Stimulated activated CD8-positive, alpha-beta memory T cell treated with anti-CD3 and anti-CD28 coated beads, Interleukin-4, amount 100 ng/mL, for 24 hours (primary cell): ENCODE measurements at places on chromosomes 3 and 15.

DNA sequence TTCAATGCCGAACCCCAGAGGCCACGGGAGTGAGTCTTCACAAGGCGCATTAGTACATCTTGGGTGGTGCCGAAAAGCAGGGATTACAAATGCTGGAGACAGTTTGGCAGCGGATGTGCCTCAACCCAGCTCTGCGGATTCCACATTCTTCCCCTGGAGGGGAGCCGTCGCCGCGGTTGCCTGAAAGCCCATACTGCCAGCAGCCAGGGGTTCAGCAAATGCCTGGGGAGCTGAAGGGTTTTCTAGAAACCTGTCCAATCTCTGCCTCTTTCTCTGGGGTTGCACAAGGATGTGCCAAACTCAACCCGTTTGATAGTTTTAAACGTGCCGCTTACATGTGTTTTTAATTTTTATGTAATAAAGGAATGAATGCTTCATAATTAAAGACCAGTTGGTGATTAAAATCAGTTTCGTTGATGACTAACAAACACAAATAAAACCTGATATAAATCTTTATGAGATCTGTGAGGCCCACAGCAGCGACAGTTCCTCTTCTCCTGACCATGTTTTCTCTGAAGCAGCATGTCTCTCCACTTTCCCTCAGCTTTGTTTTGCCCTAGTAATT lies 74.6 kb upstream of the LEKR1 start:
- DNase-seq: no peak

DNA sequence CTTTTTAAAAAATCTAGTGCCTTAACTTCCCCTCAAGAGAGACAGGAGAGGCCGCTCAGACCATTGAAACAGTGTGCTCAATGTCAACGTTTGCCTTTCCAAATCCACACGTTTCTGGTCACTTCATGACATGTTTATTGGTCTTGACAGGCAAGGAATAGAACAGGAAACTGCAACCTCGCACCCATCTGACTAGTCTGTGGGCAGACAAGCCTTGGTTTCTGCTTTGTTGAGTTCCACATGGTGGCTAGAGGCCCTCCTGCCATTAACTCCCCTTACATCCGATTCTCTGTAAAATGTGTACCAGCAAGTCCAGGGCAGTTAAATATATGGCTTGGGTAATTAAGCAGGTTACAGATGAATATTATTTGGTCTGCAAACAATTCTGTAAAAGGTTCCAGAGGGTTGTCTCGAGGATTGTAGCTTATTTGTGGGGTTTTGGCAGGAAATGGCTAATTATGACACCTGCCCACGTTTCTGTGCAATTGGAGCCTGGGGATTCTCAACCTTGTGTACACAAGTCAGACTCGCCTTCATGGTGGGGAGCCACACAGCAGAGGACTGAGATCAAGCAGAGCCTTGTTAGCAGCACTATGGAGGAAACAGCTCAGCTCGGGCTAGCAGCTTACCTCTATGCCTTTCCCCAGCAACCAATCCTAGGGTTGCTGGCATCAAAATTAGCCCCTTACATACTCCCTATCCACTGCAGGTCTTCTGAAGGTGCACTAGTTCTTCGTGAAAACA lies 317.5 kb upstream of the IGF1R start:
- DNase-seq: no peak

GRCh38 chr3:154143873-154144272 lies 22.7 kb downstream of the ARHGEF26 start:
- no peak for DNase-seq

GRCh38 chr3:136250903-136251460 lies 842 bp downstream of the PCCB start:
- no peak for DNase-seq

GRCh38 chr3:65004306-65004705 lies 316.5 kb upstream of the ADAMTS9 start:
- no peak for DNase-seq

DNA sequence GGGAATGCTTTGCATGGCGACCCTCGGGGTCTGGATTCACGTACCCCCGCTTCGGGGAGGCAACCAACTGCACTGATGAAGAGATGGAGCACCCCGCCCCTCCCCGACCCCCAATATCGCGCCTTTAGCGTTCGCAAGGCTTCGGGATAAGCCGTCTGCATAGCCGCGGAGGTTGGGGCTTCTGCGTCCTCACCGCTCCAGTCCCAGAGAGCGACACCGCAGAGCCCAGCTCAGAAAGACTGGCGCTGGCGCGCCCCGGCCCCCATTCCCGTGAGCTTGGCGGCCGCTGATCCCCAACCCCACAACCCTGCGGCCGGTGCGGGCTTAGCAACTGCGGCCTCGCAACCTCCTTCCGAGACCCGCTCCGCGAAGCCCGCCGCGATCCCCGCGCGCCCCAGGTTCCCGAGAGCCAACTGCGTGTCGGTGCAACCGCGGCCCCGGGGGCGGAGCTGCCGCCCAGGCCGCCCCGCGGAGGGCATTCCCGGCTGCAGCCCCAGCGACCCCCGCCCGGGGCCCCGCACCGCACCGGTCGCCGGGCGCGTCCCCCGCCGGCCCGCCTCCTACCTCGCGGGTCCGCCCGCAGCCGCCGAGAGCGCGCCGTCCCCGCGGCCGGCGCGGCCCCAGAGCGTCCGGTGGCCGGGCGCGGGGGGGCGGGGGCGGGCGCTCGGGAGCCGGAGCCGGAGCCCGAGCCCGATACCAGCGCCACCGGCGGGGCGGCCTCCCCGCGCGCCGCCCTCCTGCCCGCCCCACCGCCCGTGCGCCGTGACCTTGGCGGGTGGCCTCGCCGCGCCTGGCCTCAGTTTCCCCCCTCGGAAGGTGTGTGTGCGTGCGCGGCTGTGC lies 79.5 kb downstream of the IQSEC1 start:
- DNase-seq: no peak

GRCh38 chr3:11074011-11074410 lies 80.3 kb upstream of the HRH1 start:
- no peak for DNase-seq

- DNase-seq: no peak
Measured at GRCh38 chr3:68802111-68802870, 130.1 kb downstream of the TAFA4 start.

DNA sequence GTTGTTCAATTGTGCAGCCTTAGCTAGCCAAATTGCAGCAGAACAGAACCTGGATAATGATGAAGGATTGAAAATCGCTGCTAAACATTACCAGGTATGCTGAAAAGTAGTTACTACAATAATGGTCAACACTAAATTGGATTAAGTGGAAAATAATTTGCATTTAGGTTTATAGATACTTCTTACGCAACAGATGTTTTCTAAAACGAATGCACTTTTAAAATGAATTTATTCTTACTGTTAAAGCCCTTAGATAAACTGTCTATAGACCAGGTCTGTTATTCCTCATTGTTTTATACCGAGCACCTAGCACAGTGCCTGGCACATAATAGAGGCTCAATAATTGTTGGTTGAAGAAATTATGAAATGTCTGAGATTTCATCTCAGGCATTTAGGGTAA lies 23.6 kb downstream of the PDCD6IP start:
- no peak for DNase-seq

- peak; percentile 31 for DNase-seq
Measured at GRCh38 chr3:69288161-69288895, 97.6 kb downstream of the FRMD4B start.

GRCh38 chr3:194257916-194258668 lies 93.0 kb downstream of the CPN2 start:
- no peak for DNase-seq

DNA sequence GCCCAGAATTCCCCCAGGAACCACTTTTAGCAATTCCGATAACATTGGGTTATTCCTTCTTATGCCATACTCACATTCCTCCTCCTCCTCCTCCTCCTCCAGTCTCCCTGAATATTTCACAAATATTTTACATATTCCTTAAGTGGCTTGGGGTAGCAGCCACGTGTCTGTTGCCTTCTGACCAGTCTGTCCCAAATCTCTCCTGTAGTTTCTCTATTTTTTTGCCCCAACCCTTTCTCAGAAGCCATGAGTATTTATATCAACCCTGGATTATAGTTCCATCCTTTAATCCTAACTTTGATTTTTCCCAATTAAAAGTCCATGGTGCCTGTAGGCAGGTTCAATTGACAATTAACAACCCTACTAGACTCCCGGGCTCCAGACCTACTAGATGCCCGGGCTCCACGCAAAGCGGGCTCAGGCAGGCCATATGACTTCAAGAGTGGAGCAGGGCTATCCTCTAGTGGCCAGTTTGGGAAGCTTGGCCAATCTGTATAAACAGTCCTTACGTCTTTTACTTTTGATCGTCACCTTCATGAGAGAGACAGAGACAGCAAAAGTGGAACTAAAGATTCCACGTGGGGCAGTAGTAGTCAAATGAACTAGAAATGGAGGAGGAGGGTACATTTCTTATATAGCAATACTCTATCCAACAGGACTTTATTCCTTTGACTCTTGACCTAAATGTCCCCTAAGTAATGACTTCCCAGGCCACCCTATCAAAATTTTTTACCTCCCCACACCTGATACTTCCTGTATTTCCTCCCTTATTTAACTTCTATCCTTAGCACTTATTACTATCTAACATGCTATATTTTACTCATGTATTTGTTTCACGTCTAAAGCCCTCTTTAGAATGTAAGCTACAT lies 69.7 kb downstream of the USF3 start:
- no peak for DNase-seq

GRCh38 chr3:145951441-145951840 lies 209.5 kb downstream of the PLOD2 start:
- DNase-seq: no peak

DNA sequence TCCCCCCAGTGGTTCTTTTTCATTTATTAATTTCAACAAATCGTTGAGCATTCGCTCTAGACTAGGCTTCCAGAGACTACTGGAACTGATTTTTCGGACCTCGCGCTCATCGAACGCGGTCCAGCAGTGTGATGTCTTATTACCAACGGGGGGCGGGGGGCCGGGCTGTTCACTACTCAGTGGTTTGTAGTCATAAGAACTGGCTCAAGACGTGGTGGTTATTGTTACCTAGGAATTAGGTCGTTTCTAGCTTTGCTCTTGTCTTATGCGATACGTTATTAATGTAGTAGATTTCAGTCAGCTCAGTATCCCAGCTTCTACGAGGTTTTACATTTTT lies 858 bp downstream of the RBM5 start:
- no peak for DNase-seq

DNA sequence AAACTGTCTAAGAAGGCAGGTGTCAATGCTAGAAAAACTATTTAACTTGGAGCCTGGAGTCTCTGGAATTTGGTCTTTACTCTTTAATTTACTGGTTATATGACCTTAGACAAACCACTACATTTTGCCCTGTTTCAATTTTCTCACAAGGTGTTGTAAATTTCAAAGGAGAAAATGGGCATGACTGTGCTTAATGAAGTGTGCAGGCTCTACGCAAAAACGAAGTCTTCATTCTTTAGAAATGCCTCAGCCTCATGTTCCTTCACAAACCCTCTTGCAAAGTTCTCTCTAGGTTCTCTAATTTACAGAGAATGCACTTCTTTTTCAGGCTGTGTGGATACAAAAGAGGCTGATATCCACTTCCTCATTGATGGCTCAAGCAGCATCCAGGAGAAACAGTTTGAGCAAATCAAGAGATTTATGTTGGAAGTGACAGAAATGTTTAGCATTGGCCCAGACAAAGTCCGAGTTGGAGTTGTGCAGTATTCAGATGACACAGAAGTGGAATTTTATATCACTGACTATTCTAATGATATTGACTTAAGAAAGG lies 39.1 kb downstream of the COL6A5 start:
- no peak for DNase-seq

DNA sequence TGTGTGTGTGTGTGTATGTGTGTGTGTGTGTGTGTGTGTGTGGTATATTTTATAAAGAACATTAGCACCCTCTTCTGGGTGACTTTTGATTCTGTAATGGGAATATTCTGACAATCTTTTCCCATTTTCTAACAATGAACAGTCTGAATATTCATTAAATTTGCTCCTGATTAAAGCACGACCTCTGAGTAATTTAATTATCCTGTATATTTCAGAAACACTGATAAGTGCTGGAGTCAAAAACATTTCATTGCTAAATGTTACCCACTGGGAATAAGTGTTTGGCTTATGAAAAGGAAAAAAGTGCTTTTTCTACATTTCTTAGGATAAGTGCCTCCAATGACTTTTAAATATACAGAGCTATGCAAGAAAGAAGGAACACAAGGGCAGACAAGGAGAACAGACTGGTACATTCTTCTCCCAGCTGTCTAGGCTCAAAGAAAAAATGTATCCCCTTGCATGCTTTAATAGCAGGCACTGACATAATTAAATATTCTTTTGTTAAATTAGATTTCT lies 32.3 kb upstream of the SYNPR start:
- no peak for DNase-seq

GRCh38 chr15:26781816-26782215 lies 8.9 kb upstream of the GABRB3 start:
- DNase-seq: no peak

- DNase-seq: no peak
Measured at GRCh38 chr3:28449398-28449797, 100.8 kb upstream of the AZI2 start.

DNA sequence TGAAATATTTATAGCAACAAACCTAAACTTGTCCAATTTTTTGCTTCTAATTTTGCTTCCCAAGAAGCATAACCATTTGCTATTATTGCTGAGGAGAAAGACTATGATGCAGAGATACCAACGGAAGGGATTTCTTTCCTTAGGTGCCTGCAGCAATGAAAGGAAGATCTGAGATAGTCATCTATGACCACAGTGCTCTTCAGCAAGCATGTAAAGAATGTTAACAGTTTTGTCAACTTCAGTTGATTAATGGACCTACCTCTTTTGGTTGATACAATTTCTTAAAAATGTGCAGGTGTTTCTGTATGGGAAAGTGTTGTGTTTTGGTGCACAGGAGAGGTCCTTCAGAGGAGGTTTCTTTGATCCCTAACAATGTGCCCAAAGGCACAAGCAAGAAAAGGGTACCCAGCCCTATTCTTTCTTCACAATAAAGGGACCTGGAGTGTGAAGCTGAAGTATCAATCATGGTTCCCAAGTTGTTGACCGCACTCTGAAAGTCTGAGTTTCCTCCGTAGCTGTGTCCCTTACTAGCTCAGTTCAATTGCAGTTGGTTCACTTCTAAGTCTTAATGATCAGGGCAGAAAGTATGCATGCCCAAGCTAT lies 307.7 kb upstream of the KCNH8 start:
- no peak for DNase-seq
